Endothelial cell (in vitro differentiated cells): ENCODE measurements at places on chromosomes 16 and 17.

GRCh38 chr16:4510747-4511426, 27.7 kb downstream of the CDIP1 start:
- DNase-seq, result no peak

DNA sequence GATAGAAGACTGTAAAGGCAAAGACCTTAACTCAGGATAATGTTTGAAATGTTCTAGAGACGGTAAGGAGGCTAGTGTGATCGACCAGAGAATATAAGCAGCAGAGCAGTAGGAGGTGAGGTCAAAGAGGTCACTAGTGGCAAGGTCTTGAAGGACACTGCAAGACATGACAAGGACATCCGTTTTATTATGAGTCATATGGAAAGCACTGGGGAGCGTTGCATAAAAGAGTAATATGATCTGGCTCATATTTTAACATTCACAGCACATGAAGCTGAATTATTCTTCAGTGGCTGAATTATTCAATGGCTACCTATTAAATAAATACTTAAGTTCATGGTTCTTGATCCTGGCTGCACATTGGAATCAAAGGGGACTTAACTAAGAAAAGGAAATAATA, 123.7 kb downstream of the SOX9 start:
- no peak for DNase-seq

DNA sequence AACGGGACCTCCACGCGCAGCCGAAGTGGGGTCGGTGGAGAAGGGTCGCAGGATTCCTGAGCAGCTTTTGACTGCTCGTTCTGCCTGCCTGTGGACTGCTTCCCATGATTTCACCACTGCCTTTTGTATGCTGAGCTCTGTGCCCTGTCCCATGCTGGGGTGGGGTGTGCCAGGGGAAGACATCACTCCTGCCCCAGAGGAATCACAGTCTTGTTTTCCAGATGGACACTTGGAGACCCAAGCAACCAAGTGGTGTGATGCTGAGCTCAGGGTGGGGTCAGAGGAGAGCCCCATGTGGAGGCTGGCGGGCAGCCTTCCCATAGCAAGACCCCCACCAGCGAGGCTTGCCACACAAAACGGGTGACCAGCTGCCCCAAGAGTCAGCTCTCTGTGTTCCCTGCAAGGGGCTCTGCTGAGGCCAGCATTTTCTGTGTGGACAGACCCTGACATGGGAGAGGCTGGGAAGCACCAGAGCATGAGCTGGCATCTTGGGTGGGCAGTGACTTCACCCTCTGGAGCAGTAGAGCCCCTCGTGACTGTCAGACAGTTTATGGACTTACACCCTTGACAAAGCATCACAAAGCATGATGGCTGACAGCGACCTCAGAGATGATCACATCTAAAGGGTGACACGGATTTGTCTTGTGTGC, 111.9 kb downstream of the GNAO1 start:
- DNase-seq, result no peak

DNA sequence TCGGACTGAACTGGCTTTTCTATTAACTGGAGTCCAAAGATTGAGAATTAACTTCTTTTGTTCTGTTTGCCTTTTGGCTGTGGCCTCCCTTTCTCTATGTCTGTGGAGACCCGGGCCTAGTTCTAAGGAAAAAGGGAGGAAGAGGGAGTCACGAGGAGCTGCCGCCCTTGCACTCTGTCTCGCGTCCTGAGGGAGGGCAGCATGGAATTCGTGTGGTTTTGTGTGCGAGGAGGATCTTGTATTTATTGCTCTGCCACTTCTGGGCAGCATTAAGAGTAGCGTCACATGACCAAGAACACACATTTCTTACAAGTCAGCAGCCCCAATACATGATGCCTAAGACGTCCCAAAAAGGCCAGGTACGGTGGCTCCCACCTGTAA, 23.6 kb downstream of the METTL22 start:
- no peak for DNase-seq

DNA sequence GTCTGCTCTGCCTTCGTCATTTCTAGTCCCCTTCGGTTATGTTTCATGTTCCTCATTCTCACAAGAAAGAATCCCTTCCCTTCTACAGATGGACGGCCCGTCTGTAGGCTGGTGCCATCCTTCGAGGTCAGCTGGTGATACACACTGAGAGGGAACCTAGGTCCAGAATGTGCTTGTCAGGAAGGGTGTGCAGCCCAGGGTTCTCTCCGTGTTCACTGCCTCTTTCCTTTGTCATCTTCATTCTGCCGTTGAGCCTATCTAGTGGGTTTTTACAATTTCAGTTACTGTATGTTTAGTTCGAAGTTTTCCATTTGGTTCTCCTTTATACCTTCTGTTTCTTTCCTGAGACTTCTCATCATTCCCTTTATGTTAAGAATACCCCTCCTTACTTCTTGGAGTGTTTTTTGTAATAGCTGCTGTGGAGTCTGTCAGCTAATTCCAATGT, 18.9 kb downstream of the KIAA0513 start:
- no peak for DNase-seq

- DNase-seq, result no peak
Observed at GRCh38 chr17:40490289-40490853, 11.1 kb downstream of the TNS4 start.

GRCh38 chr16:84026606-84027005, 16.0 kb downstream of the SLC38A8 start:
- no peak for DNase-seq

DNA sequence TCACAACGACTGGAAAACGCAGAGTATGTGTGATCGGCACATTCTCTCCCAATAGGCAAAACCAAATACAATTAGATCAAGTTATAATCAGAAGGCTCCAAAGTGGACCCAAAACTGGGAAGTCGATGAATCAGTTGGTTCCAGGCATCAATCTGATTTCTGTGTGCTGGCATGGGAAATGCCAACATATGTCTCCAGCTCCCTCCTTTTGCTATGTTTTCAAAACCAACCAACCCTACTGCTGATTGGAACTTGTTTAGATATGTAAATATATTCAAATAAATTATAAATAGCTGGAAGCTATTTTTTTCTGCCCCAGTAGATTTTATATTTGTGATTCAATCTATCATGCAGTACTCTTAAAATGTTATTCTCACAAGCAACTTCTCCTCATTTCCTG, 284.2 kb downstream of the HS3ST3B1 start:
- no peak for DNase-seq

DNA sequence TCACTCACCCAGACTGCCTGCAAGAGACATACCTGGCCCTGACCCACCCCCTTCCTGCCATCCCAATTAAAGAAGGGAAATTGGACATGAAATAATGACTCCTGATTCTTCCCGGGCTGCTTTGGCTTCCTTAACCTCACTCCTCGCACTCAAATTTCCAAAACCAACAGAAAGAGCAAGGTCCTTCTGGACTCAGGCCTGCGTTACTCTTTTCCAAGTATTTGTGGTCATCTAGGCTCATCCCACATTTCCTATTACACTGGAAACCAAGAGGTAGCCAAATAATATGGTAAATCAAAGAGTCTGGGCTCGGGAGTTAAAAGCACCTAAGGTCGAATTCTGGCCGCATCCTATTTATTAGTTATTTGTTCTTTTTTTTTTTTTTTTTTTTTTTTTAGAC, 359.3 kb downstream of the NPIPA8 start:
- DNase-seq, result no peak

DNA sequence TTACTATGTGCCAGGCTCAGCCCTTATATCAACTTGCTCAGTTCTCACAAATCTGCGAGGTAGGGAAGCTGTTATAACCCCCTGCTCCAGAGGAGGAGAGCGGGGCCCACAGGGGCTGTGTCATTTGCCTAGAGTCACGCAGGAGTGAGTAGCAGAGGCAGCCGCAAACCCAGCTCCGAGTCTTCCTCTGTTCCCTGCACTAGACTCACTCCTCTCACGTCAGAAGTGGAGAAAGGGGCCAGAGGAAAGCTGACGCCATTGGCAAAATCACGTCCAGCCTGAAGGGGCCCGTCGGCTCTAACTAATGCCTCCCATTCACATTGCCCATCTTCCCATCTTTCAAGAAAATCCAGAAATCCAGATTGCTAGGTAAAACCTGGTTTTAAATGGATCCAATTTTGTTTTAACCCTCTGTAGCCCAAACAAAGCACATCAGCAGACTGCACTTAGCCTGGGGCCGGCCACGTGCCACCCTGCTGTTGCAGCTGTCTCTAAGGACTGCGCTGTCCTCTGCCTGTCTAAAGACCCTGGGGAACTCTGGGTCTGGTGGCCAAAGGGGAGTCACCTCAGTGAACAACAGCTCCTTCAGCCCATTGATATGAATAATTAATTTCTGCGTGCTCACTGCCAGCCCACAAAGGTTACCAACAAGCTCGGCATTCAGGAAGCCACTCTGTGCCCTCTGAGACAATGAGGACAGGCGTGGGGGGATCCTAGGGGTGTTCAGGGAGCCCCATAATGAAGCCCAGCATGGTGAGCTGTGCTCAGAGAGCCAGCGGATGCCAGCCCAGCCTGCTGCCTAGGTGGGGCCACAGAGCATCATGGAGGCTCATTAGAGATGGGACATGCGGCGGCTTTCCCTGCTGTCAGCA, 36.7 kb upstream of the ABR start:
- DNase-seq, result no peak
